Osteocyte (in vitro differentiated cells): ENCODE measurements at places on chromosomes 16 and 17. TPM values are rescaled to one million over a fixed set of nuclear protein-coding genes. Genes with fewer than 3 reads are reported as not detected.

TIMP2 gene
- total RNA-seq = 1,096 and 1,211 TPM in 2 replicates

RAC3 gene
- 19.4 and 21.8 TPM in 2 replicates for total RNA-seq

KIF1C gene
- 123 and 127 TPM in 2 replicates for total RNA-seq

TMEM106A gene
- 7.2 and 9.0 TPM in 2 replicates for total RNA-seq

RND2 gene
- total RNA-seq = 0.91 and 1.5 TPM in 2 replicates

DNAAF8 gene
- 1.2 and 1.7 TPM in 2 replicates for total RNA-seq

TSR1 gene
- total RNA-seq = 26.3 and 27.5 TPM in 2 replicates

DNA sequence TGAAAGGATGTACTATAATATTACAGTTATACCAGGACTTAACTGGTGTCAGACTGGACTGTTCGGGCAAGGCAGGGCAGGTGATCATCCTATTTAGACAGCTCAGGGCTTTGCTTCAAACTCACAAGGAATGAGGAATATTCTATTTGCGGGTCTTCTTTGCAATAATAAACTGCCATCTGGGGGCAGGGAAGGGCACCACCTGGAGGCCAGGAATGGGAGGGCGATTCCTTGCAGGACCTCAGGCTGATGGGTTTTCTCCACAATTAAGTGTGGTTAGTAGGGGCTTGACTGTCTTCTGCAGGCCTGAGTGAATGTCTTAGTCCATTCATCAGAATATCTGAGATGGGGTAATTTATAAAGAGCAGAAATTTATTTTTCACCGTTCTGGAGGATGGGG, 424.1 kb downstream of the CA10 start:
- no peak for DNase-seq

DNA sequence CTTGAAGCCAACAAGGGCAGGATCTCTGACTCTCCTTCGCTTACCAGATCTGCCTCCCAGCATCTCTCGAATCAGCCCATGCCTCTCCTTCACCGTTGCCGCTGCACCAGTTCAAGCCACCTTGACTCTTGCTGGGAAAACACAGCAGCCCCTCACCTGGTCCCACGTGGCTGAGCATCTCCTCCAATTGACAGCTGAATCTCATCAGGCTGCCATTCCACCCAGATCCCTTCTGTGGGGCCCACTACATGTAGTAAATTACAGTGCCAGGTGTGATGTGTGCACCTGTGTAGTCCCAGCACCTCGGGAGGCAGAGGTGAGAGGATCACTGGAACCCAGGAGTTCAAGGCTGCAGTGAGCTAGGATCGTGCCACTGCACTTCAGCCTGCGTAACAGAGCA, 37.8 kb upstream of the C16orf78 start:
- DNase-seq = no peak

DNA sequence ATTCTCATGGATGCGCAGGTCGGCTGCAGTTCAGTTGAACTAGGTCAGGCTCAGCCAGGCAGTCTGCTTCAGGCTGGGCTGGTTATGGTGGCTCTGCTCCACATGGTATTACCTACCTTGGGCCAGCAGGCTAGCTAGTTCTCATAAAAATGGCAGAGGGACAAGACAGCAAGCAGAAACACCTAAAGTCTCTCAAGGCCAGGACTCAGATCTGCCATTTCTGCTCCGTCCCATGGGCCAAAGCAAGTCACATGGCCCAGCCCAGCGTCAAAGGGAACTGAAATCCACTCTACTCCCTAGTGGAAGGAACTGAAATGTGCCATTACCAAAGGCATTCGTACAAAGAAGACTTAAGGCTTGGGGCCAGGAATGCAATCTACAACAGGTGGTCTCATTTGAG, 160.0 kb downstream of the TMEM132E start:
- peak; percentile 56 for DNase-seq

GRCh38 chr16:2663553-2664546, 18.5 kb upstream of the KCTD5 start:
- DNase-seq = no peak

DNA sequence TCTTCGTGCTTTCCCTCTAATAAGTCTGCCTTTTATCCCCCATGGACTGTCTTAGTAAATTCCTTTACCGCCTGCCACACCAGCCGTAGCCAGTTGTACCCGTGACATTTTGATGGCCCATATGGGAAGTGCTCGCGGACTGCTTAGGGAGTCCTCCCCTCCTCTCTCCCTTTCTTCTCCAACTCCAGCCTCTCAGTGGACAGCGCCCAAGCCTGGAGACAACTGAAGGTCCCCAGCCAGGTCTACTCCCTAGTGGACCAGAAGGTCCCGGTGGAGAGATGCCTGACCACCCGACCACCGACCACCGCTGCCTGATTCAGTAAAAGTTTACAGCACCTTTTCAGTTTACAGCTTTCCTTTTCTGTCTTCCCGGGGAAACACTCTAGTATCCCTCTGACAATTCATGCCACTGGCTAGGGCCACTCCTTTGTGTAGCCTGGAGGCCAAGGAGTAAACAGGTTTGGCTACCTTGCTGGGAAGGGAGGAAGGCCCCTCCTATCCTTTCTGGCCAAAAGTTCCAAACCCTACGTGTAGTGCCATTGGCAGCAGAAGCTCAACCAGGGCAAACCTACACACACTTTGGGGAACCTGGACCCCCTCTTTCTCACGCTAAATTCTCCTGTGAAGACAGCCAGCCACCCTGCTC, 18.0 kb downstream of the CTRB2 start:
- peak; percentile 62 for DNase-seq

DNA sequence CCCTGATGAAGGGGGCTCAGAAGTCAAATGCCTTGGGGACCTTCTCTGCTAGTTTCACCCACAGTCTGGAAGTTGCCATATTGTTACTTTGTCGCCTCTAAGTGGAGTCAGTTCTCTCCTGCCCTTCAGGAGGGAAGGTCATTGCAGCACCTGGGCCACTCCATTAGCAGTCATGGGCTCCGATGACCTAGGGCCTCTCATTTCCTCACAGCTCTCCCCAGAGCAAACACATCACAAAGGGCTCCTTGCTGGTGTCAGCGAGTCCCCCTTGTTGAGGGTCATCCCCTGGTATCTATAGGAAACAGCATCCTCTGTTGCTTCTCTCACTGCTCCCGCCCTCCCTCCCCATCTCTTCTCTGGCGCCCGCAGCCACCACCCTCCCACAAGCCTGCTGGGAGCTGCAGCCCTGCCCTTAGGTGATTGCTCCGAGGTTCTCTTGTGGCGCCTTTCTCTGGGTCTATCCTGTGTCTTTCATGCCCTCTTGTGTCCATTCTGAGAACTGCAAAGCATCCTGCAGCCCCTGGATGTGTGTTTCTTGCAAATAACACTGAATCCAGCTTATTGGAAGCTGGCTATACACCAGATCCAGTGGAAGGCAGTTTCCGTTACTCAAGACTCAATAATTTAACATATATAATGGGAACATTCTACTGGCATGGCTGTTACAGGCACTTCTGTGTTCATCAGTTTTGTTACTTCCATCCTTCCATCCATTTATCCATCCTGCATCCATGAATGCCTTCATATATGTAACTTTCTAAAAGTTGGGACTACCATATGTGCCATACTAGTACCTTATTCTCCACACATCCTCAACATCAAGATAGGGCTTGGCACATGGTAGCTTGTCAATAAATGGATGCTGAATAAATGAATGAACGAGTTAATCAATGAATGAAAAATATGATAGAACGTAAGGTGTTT, 21.2 kb downstream of the PDILT start:
- no peak for DNase-seq

DNA sequence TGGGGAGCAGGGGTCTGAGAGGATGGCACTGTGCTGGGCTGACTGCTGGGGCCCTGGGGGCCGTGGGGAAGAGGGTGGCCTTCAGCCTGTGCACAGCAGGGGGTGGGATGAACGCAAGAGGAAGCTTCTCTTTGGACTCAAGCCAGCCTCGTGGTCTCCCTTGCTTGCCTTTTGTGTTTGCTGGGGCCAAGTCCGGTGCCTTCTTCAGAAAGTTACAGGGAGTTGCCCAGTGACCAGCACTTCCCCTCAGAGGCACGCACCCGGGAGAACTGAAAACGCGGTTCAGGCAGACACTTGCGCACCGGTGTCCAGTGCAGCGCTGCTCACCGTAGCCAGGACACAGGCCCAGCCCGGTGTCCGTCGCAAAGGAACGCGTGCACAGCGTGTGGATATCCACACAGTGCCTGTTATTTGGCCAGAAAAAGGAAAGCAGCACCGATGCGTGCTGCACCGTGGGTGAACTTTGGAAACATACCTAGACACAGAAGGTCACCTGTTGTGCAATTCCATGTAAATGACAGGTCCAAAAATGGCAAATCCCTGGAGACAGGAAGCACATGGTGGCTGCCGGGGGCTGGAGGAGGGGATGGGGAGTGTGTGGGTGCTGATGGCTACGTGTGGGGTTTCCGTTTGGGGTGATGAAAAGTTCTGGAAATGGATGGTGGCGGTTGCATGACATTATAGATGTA, 29.4 kb upstream of the NUDT16L1 start:
- no peak for DNase-seq

DNA sequence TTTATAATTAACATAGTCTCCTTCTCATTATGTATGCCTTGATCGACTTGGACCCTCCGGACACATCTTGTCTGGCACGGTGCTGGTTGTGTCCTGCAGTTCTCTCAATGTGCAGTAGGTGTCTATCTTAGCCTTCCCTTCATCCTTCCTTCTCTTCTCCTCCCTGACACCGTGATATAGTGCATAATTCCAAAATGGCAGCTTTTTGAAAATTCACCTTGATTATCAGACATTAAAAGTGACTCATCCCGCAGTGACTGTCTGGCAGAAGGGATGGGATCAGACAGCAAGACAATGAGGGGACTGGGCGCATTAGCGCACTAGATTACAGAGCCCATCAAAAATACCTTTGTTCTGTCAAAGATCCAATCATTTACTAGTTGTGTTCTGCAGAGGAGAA, 70.0 kb upstream of the PMFBP1 start:
- no peak for DNase-seq

DNA sequence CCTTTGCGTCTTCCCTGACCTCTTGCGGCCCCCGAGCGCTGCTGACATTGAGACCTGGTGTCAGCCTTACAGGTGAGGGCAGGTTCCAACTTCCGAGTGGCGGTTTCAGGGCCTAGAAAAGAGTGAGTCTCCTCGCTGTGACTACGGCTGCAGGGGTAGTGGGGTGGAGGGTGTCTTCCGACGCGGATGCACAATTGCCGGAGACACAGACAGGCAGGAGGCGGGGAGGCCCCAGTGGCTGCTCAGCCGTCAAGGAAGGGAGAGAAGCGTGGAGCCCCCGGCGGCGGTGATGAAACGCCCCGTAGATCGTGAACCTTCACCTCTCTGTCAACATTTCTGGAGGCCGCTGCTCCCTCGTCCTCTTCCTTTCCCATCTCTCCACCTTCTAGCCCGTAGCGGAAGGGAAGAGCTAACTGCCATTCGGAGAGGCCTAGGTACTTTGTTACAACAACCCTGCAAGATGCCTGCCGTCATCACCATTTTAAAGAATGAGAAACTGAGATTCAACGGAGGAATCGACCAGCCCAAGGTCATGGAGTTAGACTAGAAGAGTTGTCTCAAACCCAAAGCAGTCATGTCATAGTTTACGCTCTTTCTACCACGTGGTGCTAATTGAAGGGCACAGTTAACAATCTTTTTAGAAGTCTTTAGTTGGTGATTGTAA, 485 bp downstream of the DNAJA3 start:
- no peak for DNase-seq

DNA sequence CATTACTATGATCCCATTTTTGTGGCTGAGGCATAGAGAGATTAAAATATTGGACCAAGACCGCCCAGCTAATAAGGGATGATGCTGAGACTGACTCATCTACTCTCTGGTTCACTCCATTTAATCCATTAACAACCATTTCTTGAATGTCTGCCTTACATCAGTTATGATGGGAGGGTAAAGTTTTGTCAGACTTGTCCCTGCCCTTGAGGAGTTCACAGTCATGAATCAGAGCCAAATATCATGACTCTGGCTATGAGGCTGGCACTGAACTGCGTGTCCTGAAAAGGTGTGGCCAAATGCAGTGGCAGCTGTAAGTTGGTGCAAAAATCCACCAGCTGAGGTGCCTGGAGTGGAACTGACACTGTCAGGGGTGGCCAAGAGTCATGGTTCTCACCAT, 35.0 kb upstream of the MAF start:
- DNase-seq = no peak

DNA sequence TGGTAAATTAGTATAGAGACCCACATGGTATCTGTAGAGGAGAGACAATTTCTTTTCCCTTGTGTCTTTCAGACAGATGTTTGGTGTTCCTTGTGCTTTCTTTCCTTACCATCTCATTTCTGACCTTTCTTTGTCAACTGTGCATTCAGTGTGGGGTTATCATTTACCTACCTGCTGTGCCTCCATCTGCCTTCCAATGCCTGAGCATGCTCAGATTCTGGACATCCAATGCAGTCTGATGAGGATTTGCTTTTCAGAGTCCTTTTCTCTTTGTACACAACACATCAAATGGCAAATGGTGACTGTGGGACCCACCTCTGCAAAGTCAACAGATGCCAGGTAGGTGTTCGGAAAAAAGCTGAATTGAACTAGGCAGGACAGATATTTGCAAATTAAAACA, 364.8 kb downstream of the CA10 start:
- DNase-seq = no peak

DNA sequence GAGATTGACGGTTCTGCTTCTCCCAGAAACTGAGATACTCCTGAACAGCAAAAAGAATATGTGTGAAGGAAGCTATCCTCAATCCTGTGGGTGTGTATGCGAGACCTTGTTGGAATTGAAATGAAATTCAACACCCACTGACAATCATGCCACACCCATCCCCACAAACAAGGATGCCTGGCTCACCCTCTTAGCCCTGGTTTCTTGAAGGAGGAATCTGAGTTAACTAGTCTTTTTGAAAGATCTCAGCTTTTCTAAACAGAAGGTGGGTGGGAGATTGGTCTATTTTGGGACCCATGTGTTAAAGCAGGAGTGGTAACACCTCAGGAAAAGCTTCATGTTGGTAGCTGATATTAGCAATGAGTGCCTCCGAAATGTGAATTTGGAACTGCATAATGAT, 1244.5 kb downstream of the CDH11 start:
- no peak for DNase-seq

GRCh38 chr17:3594051-3594800, 15.0 kb downstream of the TRPV1 start:
- no peak for DNase-seq

GRCh38 chr16:81946206-81946605, 65.1 kb downstream of the SDR42E1 start:
- no peak for DNase-seq

DNA sequence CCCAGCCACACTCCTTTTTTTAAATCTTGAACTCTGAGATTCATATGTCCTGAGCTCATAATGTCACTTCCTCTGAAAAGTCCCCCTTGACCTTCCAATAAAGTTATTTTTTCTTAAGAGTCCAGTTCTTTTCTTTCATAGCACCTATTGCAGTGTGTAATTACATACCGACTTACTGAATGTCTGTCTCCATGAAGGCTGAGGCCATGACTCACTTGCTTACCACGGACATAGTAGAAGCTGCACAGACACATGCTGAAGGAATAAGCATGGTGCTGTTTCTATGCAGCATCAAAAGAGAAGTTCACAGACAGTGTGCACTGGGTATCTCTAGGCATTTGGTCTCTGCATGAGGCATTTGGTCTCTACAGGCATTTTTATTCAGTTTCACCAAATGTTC, 77.2 kb downstream of the C17orf67 start:
- no peak for DNase-seq
